ENCODE measurements at places on chromosomes 11 and 22. TPM values are rescaled to one million over a fixed set of nuclear protein-coding genes. Genes with fewer than 3 reads are reported as not detected.

The CHADL gene
- total RNA-seq = 0.23 TPM

The SCUBE2 gene
- total RNA-seq = not detected

The MMP8 gene
- not detected for total RNA-seq

The BRD1 gene
- 50.6 TPM for total RNA-seq

The MEI1 gene
- 70.4 TPM for total RNA-seq

The RGL4 gene
- total RNA-seq = 25.7 TPM

The MIOX gene
- not detected for total RNA-seq

The EHF gene
- total RNA-seq = not detected

The TLCD5 gene
- total RNA-seq = 0.08 TPM

The NUMA1 gene
- total RNA-seq = 220 TPM

The CRYBB3 gene
- total RNA-seq = not detected

The SPA17 gene
- 2.9 TPM for total RNA-seq

The HPX gene
- not detected for total RNA-seq

The CBY1 gene
- total RNA-seq = 14.1 TPM

The LUZP2 gene
- total RNA-seq = not detected

The TEX54 gene
- not detected for total RNA-seq

All from activated naive CD4-positive, alpha-beta T cell treated with anti-CD3 and anti-CD28 coated beads, Interleukin-2, amount 10 ng/mL, durations not matched to agents 5 hours and 36 hours (primary cell).